ENCODE measurements at places on chromosomes 11 and 22.

DNA sequence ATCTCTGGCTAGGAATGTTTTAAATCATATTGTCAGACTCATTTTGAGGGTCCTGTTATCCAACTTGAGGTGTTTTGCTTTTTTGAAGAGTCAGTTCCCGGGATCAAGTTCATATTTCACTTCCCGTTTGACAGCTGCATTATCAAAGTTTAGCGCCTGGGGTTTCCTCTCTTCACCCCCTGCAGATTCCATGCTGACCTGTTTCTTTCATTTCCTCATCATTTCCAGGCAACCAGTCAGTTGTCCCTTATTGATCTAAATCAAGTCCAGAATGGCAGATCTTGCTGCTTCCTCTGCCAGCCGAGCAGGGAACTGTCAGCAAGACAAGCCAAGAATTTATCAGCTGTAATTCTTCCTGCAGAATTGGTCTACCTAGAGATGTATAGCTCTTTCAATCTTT lies 197.6 kb upstream of the SYN3 start:
- no peak for DNase-seq

- no peak for DNase-seq
Observed at GRCh38 chr11:134460062-134460561, 48.1 kb upstream of the B3GAT1 start.

GRCh38 chr11:6553634-6554033 lies 49.8 kb downstream of the RRP8 start:
- no peak for DNase-seq

- no peak for DNase-seq
Observed at GRCh38 chr11:41799754-41800153, 340.3 kb upstream of the LRRC4C start.

DNA sequence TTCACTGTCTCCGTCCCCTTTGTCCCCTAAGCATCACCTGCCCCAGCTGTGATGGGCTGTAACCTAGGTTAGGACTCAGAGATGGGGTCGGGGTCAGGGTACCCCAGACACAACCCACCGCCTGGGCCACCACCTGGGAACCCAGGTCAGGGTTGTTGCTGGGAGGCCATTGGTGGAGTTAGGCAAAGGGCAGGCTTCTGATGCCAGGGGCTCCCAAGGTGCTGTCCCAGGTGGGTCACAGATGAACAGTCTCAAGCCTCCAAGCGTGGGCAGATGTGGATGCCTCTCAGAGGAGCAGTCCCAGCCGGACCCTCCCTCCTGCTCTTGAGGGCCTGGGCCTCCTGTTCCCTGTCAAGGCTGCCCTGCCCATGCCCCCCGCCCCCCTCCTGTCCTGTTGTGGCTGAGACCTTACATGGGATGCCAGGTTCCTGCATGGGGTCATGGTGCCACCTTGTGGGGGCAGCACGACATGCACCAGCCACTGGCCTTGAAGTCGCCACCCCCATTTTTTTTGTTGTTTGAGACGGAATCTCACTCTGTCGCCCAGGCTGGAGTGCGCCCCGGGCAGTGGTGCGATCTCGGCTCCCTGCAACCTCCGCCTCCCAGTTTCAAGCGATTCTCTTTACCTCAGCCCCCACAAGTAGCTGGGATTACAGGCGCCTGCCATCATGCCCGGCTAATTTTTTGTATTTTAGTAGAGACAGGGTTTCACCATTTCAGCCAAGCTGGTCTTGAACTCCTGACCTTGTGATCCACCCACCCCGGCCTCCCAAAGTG lies 12.1 kb downstream of the GATD1 start:
- DNase-seq = no peak

- no peak for DNase-seq
Observed at GRCh38 chr11:132551016-132551415, 981.3 kb downstream of the OPCML start.

- DNase-seq = peak; percentile 44
Observed at GRCh38 chr22:20606041-20606783, 98.8 kb downstream of the MED15 start.

DNA sequence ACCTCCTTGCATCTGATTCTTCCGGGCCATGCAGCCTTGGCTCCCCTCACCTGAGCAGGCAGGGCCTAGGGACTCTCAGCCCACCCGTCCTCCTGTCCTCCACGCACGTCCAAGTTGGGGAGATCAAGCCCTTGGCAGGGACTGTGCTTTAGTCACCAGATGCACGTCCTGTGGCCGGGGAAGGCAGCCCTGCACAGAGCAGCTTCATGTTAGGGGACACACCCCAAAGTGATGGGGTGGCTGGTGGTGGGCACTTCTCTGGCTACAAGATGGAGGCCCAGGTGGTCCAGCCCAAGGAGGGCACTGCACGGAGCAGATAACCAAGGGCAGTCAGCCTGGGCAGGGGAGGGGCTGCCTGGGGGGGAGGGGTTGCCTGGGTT lies 1.2 kb downstream of the MUC5B start:
- DNase-seq = no peak

GRCh38 chr11:111327908-111328624 lies 29.7 kb downstream of the POU2AF3 start:
- DNase-seq = no peak

DNA sequence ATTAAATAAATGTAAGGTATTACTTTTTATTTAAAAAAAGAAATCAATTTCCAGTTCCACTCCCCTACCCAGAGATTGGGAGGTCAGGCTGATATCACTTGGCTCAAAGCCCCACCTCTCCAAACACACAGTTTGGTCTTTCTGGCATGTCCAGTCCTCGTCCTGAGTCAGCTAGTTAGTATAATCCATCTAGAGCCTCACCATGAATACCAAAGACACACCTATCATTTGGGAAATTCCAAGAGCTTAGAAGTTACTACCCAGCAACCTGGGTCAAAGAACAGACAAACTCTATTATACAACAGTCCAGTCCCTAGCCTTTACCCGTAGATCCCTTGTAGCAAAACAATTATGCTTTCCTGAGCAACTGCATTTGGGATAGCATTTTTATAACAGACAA lies 9.4 kb downstream of the TREH start:
- no peak for DNase-seq

DNA sequence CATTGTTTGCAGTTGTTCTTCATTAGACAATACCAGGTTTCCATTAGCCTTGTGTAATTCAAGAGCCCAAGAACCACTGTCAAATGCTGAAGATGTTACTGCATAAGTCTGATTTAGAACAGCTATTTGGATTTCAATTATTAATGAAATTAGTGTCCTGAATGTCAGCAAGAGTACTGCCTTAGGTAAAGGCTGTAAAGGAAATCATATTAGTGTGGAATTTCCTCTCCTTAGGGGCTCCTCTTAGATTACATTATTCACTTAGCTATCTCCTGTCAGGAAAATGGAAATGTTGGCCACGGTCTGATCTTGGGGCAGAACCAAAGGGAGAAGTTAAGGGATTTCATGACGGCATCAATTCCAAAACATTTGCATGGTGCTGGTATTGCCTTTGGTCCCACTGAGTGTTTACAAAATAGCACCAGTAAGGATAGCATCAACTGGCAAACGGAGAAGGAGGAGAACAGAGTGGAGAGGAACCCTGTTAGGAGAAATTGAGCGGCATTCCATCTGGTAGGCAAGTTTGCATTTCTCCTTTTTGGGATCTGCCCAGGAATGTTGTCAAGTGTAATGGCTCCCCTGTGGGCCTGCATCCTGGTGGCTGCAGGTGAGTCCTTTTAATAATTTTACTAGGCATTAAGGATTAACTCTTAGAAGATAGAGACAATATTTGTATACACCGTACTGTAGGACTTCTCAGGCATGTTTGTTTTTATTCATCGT lies at the start of gene HTR3B:
TSS of gene HTR3B (plus strand) at position 418 of the 723 bp plus-strand sequence. CDS start at position 556, 138 bp downstream.
- DNase-seq = no peak

GRCh38 chr11:108322666-108323065 lies 99.8 kb downstream of the ATM start:
- DNase-seq = no peak

- no peak for DNase-seq
Observed at GRCh38 chr11:65917434-65918210, 1.2 kb downstream of the C11orf68 start.

DNA sequence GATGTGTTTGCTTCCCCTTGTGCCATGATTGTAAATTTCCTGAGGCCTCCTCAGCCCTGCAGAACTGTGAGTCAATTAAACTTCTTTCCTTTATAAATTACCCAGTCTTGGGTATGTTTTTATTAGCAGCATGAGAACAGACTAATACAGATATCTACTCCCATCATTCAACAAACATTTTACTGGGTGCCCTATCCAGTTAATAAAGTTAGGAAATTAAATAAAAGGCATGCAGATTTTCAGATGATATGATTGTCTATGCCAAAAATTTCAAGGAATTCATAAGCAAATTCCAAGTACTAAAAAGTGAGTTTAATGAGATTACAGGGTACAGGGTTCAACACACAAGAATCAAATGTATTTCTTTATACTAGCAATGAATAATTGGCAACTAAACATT lies 33.5 kb upstream of the LIN7C start:
- DNase-seq = no peak

DNA sequence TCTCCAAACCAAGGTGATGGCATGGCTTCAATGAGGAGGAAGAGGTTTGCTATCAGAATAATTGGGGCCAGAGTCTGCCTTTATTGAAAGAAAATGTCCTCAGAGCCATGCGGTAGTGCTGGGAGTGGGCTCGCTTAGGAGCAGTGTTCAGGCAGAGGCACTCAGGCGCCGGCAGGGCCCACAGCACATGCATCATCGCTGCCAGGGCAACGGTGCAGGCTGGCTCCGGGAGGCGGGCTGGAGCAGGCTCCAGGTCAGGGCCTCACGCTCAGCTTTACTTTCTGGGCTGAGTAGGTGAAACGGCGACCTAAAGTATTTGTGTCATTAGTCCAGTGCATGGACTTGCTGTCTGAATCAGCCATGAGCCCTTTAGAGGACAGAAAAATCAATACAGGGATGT lies 169.9 kb upstream of the CCDC90B start:
- no peak for DNase-seq

Data from HAP-1 (cell line).